MM.1S (cell line): ENCODE measurements at places on chromosomes 5 and 9.

DNA sequence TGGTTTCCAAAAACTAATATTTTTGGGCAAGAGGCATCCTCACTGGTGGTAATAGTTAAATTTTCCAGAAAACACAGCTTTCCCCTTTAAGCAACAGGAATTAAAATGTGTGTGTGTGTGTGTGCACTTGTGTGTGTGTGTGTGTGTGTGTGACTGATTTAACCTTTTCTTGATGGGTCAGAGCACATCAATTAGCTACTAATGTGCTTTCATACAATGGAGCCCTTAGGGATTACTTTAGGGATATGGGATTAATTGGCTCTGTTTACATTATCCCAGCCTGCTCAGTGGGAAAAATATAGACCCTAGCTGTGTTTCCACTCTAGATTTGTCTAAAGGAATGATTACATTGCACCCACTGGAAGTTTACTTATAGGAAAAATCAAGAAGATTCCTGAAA lies 6.5 kb downstream of the PLCXD3 start:
- DNase-seq = no peak

- no peak for DNase-seq
Measured at GRCh38 chr9:8156346-8156745, 356.8 kb upstream of the DMAC1 start.

- no peak for DNase-seq
Measured at GRCh38 chr9:127361561-127361960, 35.4 kb upstream of the SLC2A8 start.

DNA sequence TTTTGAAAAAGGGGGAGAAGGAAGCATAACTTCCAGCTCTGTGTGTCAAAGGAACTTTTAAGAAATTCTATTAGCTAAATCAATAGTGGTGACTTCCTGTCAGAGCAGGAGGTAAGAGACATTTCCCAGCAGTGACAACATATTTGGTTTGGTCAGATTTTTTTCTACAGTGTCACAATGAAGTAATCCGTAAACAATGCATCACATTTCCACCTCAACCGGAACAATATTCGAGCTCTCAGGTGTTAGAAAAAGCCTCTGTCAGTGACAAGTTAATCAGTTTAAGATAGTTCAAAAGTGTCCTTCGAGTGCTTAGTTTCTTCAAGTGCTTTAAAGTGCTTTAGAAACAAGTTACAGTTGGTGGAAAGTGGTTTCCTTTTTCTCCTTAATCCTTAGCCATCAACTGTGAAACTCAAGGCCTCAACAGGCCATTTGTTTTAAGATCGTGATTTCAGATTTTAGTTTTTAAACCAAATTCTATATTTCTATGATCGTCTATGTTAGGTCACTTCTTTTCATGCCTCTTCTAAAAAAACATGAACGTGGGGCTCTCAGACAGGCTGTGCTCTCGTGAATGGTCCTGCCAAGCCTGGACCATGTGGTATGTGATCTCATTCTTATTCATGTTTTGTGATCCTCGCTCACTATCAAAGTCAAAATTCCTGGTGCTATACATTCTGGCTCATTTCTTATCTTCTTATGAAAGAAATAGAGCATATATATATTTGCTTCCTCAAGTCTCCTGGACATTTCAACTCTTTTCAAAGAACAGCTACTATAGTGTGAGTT lies 181.9 kb upstream of the HMHB1 start:
- DNase-seq = no peak

- no peak for DNase-seq
Measured at GRCh38 chr5:72273547-72273946, 46.5 kb downstream of the MRPS27 start.

DNA sequence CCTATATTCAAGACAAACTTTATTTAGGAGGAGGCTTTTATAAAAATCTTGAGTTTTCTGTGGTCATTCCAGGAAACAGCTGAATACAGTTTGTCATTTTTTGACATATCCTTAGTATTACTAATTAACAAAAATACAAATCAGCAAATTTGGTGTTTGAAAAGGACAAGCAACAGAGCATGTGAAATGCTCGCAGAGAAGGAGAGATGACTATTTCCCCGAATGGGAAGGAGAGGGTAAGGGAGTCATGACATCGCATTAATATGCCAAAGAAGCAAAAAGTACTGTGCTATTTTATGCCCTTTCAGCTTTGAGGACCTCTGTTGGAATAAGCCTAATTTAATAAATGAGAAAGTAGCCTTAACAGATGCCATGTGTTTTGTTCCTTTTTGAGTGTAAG lies 1.8 kb downstream of the SMIM15 start:
- no peak for DNase-seq

DNA sequence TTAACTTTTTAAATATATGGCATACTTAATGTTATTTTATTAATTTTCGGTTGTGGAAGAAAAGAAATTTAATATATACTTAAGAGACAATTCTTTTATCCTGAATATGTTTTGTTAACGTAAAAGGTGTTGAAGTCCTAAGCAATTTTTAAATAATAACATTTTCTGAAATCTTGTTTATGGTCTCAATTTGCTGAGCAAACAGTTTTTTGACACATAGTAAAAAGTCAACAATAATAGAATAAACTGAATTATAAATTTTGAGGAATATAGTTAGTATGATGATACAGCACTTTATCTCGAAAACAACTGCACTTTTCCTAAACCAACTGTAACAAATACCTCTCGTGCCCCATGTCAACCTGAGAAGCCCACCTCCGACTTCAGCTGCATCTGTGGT lies 229.8 kb upstream of the TARS1 start:
- DNase-seq = no peak

DNA sequence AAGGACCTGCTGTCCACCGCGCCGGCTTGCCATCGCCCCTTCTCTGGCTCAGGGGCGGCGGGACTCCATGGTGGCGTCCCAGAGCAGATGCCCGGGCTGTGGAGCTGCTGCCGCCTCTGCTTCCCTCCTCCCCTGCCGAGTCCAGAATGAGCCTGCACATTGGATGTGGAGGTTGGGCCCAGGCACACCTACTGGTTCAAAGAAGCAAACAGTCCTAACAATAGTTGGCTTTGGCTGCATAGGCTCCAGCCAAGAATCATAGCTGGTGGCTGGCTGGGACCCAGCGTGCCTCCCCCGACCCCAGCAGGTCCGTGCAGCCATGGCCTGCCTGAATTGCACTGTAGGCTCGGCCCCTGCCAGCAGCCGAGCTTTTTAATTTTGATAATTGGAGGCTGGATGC lies 25.8 kb downstream of the ADAMTSL2 start:
- no peak for DNase-seq

GRCh38 chr5:178396796-178397720 lies 164.5 kb upstream of the PHYKPL start:
- no peak for DNase-seq

GRCh38 chr5:131639148-131639547 lies 4.1 kb upstream of the RAPGEF6 start:
- no peak for DNase-seq

DNA sequence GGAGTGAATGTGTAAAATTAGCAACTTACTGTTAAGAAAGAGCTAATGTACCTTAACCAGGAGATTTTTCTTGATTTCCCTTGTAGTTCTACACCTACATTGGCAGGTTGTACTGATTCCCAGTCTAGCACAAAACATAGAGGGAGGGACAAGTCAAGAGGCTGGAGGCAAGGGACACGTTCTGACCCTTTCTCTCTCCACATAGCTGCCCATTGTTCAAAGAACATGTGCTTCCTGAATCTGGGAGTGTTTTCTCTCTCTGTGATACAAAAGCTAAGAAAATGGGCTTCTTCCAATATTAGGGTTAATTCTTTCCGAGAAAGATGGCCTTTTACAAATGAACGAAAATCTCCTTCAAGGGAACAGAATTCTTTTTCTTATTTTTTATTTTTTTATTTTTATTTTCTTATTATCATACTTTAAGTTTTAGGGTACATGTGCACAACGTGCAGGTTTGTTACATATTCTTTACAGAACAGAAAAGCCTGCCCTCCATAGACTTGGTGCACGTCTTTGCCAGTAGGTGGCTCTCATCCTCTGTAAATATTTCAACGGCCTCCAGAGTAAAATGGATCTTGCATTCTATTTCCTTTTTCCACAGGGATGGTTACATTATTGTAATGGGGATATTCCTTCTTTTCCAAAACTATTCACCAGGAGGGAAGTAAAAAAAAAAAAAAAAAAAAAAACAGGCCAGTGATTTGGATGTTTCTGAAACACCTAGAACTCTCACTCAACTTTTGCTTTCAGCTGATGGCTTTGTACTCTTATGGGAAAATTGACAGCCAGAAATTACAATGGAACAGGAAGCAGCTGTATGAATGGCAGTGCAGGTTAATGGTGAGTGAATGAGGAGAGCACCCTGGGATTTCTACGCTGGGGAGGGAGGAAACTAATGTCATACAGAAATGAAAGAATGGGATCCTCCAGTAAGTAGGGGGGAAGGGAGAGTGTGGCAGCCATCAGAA lies 13.1 kb upstream of the IFNA5 start:
- peak; percentile 11 for DNase-seq

DNA sequence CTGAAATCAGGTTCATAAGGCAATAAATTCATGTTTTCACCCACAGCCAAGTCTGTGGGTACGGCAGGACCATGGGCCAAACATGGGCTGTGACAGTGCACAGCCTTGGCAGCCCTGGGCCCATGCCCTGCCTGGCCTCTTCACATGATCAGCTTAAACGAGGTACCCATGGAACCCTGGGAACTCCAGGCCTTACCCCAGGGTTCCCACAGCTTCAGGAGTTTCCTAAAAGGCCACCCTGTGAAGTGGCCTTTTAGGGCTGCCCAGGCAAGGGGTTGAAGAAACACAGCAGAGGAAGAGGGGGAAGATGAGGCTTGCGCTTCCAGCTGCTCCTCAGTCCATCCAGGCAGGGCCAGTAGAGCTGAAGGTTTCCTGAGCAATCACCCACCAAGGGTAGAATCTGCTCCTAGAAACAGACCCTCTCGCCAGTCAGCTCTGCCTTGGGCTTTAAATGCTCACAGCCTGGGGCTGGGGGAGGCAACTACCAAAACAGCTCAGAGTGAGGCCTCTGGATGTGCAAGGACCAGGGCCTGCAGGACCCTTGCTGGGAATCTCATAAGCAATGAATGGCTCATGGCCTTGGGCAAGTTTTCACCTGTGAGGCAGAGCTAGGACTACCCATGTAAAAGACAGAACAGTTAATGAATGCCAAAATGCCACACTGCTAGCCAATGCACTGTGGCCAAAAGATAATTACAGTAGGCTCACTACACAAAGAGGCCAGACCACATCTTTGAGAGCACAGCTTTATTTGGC lies 79.3 kb upstream of the LRRTM2 start:
- DNase-seq = no peak

GRCh38 chr5:148998174-148998797 lies 64.6 kb downstream of the SH3TC2 start:
- DNase-seq = peak; percentile 76

- no peak for DNase-seq
Measured at GRCh38 chr9:37776328-37776727, 8.5 kb downstream of the EXOSC3 start.

DNA sequence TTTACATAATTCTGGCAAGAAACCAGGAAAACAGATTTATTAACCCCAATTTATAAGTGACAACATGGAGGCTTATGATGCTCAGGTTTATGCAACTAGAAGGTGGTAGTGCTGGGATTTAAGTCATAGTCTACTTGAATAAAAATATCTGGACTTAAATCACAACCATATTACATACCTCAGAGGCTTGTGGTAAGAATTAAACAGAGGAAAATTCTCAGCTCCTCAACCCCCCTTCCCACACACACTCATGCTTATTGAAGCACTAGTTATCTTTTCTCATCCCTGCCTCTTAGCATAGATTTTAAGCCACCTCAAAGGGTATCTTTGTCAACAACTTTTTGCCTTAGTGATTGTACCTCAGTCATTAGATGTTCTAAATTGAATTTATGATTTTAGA lies 731.0 kb downstream of the PRELID2 start:
- no peak for DNase-seq

DNA sequence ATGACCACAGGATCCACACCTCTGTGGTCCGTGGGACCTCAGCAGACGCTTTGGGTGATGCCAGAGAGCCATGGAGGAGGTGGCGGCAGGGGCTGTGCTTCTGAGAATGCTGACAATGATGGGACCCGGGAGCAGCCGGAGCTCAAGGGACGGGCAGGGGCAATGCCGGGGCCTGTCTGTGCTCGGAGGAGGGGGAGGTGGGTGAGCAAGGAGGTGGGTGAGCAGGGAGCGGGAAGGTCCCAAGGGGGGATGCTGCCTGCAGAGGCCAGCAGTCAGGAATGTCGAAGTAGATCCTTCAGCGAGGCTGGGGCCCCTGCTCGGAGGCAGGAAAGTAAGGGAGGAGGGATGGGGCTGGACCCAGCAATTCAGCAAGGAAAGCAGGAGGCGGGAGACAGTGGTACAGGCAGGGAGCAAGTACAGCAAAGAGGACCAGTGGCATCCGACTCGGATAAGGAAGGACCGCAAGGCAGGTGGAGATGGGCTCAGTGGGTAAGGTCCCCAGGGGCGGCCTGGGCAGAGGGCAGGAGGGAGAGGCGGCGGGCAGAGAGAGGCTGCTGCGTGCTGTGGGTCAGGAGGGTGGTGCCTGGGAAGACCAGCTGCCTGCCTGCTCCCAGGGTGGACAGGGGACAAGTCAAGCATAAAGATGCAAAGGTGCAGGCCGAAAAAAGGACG lies 49.0 kb downstream of the ADAMTS2 start:
- no peak for DNase-seq

GRCh38 chr9:121066850-121067249 lies 7.9 kb upstream of the CNTRL start:
- no peak for DNase-seq

- DNase-seq = no peak
Measured at GRCh38 chr5:4553130-4553529, 587.0 kb upstream of the ADAMTS16 start.

- DNase-seq = no peak
Measured at GRCh38 chr9:72497447-72498046, 23.9 kb upstream of the TMC1 start.
